ENCODE measurements at places on chromosomes 4 and X.
A peak's percentile ranks its signal among the peaks of the same experiment; 100 is the strongest.

DNA sequence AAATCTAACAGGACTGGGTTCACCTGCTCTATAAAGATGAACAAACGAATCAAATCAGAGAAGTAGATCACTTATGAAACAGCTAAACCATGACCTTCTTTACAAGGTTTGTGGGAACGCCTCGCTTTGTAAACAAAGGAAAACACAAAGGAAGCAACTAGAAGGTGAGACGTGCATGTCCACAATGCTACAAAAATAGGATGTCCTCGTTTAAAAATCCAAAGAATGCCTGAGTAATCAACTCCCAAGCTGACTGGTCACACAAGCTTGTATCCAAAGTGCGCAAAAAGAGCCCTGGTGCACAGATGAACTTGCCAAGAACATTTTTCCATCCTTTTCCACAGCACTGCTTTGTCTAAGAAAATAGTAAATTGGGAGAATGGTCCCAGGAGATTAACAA, 6.3 kb upstream of the SH3KBP1 start:
- DNase-seq: no peak

DNA sequence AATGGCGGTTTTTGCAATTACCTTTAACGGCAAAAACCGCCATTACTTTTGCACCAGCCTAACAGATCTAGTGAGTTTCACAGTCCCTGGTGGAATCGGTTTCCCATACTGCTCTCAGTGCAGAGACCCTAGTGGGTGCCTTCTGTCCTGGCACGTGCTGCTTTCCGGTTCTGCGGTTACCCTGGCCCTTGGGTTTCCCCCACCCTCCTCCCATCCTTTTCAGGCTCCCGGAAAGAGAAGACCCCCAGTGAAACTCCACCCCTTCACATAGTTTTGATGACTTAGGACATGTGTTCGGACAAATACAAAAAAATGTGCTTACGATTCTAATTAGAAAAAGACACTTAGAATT, 36.9 kb downstream of the NLGN3 start:
- DNase-seq: peak; percentile 69

DNA sequence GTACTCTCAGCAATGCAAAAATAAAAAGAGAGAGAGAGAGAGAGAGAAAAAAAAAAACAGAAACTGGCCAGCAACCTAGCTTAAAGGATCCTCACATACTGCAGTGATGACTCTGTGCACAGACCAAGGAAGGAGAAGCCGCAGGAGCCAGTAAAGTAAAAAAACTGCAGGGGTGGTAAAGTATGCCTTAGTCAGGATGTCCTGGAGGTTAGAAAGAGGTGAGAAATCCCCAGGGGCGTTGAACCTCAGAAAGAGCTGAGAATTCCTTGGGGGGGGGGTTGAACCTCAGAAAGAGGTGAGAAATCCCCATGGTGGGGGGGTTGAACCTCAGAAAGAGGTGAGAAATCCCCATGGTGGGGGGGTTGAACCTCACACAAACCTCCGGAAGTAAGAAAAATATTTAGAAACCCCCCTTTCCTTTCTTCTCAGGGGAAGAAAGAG, 48.0 kb downstream of the MAGEA9 start:
- peak; percentile 42 for DNase-seq

- DNase-seq: no peak
Measured at GRCh38 chrX:136528645-136529315, 3.2 kb upstream of the VGLL1 start.

- DNase-seq: peak; percentile 9
Measured at GRCh38 chrX:141278306-141278705, 36.0 kb upstream of the SPANXC start.

- DNase-seq: no peak
Measured at GRCh38 chrX:102599951-102600579, 750 bp downstream of the ARMCX5 start.

GRCh38 chrX:137401092-137401491, 164.8 kb upstream of the ZIC3 start:
- no peak for DNase-seq

GRCh38 chr4:25608644-25609043, 47.0 kb upstream of the SLC34A2 start:
- no peak for DNase-seq

DNA sequence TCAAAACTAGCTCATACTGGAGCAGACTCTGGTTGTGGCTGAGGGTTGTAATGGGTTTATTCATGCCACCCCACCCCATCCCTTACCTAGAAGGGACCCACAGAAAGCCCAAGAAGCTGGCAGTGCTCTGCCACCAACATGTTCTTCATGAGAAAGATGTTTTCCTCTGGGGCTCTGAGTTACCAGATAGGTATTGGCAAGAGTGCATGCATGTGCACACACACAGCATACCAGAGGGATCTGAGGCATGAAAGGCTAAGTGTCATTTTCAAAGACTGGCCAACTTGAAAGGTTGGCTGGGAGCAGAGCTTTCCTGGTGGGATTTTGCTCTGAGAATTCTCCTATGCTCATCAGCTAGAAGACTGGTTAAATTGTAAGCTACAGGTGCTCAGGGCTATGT, 65.2 kb downstream of the PHOX2B start:
- no peak for DNase-seq

DNA sequence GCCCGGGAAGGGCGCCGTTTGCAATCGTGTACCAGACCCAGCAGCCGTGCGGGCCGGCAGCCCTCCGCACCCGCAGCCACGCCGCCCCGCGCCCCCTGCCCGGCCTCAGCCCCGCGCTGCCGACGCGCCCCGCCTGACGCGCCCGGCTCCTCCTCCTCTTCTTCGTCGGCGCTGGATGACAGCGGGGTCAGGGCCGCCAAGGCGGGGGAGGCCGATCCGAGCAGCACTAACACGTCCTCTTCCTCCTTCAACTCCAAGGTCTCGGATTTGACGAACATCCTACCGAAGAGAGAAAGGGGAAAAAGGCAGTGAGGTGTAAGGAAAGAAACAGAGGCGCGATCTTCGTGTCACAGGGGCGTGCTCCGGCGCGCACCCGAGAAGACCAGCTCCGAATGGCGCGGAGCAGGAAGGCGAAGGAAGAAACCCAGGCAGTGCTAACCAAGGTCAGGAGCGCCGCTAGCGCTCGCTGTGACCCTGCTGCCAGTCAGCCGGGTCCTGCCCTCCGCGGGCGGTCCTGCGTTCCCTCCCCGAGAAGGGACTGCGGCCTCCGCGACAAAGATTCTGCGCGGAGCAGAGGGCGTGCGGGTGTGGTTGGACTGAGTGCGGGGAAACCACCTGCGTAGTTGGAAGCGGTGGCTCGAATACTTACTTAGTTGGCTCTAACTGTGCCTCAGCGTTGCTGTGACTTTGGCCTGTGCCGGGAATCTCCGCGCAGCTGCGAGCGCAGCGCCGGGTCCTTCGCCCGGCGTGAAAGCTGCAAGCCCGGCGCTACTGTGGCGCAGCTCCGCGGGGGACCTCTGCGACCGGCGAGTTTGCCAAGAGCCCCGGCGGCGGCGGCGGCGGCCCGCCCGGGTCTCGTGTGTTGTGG, 548 bp downstream of the NEUROG2 start:
- peak; percentile 67 for DNase-seq

GRCh38 chr4:37951461-37952352, 8.5 kb upstream of the PTTG2 start:
- DNase-seq: no peak

GRCh38 chr4:93414041-93414550, 414.5 kb upstream of the ATOH1 start:
- no peak for DNase-seq

DNA sequence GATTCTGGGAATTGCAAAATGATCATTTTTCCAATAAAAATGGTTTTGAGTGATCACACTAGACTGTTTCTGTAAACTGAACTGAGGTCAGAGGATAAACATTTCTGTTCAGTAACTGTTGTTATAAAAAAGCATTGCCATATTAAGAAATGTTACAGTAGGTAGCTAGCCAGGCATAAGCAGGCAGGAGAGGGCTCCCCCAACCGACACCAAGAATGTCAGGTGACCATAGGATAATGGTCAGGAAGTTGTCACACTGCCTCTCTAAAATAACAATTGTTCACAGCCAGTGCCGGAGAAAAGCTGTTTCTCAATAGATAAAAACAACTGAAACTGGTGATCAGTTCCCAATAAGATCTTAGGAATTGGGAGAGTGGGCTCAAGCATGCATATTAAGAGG, 306.2 kb upstream of the SLIT2 start:
- no peak for DNase-seq

GRCh38 chrX:124239324-124239723, 93.1 kb upstream of the TEX13D start:
- DNase-seq: peak; percentile 35

DNA sequence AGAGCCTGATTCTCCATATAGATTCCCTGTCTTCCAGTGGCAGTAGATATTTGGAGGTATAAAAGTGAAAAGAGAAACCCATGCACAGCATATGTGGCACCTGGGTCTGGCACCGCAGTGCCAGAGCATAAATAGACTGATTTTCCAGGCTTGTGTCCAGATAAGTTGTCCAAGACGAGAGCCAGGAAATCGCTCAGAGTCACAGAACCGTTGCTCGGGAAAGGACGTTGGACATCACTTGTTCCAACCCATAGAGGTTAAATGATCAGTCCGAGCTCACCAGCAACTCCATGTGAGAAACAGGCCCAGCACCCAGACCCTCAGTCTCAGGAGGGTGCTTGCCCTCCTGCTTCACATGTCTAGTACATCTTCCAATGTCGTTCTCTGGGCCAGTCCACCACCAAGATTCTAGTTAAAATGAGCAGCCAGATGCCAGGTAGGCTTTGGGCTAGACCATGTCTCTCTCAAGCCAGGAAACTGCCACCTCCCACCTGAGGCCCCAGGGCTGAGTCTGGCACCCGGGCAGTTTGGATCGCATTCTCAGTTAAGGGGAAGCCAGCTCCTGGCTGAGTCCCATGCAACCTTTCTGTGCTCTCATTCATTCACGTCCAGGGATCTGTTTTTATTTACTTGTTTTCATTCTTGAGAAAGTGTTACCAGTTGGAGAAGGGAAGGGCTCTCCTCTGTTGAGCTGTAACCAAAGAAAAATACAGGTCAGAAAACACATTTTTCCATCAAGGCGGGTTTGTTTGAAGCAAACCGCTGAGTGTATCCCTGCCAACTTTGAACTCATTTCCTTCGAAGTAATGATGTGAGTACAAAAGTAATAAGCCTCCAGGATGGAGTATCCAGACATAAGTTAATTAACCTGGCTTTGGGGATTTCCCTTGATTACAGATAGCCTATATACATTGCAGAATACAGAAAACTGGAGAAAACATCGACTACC, 91.7 kb downstream of the PHOX2B start:
- DNase-seq: no peak

DNA sequence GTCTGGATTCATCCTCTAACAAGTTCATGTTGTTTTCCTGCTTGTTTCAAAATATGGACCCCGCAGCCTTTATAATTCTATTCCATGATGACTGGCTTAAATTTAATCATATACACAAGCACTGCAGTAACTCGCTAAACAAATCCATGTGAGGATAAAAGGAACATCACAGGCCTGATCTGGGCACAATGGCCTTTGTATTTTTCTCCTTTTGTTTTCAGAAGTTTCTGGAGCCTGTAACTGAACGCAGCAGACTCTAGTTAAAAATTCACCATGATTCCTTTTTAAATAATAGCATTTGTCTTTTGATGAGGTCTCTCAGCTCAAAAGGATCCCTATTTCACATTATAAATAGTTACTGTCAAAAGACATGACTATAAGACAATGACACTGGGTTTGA, 30.2 kb upstream of the TMEM184C start:
- no peak for DNase-seq

GRCh38 chr4:52799813-52800212, 48.6 kb upstream of the ERVMER34-1 start:
- no peak for DNase-seq

- no peak for DNase-seq
Measured at GRCh38 chrX:122238801-122239200, 945.3 kb upstream of the GRIA3 start.

DNA sequence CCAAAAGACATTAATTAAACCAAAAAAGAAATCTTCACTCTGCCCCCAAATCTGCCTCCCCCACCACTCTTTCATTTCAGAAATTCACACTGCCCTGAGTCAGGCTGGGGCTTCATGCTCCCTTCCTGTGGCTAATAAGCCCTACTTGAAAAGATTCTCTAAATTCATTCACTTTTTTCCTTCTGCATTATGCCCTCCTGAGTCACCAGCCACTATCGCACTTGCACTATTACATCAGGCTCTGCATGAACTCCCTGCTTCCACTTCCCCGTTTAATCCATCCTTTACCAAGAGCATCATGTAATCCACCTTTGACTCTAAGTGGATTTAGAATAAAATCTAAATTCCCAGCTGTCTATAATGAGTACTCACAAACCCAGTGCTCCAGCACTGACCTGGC, 295.4 kb upstream of the KLF3 start:
- DNase-seq: peak; percentile 9

DNA sequence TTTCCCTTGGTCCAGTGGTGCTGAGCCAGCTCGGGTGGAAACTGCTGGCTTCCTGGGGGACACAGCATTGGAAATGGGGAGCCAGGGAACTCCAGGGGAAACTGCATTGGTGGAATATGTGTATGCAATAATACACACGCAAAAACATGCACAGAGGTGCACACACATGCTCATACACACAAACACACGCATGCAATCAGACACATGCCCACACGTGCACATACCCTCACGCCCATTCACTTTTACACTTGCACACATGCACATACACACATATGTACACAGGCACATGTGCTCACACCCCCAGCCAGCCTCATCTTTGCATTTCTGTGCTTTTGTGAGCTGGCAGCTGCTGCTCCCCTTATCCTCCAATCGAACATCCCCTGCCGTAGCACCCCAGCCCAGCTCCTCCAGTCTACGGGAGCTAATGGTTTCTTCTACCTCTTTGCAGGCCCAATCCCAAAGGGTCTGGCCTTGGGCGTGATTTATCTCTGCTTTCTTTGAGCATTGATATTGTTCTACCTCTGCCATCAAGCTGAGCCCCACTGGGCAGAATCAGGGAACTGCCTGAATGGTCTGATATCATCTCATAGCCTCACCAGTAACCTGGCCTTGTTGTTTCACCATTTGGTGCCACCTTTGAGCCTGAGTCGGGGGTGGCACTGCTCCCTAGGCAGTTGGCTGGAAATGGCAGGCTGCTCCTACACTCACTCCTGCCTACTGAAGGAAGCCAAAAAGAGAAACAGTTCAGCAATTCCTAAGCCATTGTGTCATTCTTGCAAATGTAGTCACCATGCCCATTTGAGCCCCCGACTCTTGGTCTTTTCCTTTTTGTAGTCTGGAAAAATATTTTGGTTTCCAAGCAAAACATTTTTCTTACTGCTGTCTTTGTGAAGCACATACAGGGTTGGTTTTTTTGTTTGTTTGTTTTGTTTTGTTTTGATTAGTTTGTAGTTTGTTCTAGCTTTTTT, 104.4 kb upstream of the MAMLD1 start:
- no peak for DNase-seq

- DNase-seq: no peak
Measured at GRCh38 chrX:139826065-139827044, 106.5 kb downstream of the ATP11C start.

DNA sequence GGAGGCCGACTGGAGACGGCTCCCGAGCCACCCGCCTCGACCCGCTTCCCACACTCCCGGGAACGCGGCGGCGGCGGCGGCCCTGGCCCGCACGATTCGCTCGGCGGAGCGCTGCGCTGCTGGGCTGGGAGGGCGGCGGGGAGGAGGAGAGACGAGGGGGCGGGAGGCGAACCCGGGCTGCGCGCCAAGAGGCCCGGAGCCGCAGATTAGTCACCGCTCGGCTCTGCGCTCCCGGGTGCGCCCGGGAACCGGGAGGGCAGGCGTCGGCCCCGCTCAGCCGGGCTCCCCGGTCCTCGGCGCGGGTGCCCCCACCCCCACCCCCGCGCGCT, 11.2 kb upstream of the BCOR start:
- peak; percentile 78 for DNase-seq
